ENCODE measurements at places on chromosomes 2 and 18. TPM values are rescaled to one million over a fixed set of nuclear protein-coding genes. Genes with fewer than 3 reads are reported as not detected.

GRCh38 chr2:202064171-202064880 is 8.7 kb upstream of the KIAA2012 start:
- no peaks in the 10 kb centered on the region for H3K36me3 ChIP-seq
- no peak overlapping the region for H3K27ac ChIP-seq
- H3K4me3 ChIP-seq: no peak overlapping the region
- H3K27me3 ChIP-seq: peaks cover 12% of the 10 kb centered on the region
- H3K4me1 ChIP-seq: no peaks in the 10 kb centered on the region
- no peak for DNase-seq

- no peaks in the 10 kb centered on the region for H3K4me1 ChIP-seq
- no peak for DNase-seq
- peaks cover 2% of the 10 kb centered on the region for H3K36me3 ChIP-seq
- no peak overlapping the region for H3K27ac ChIP-seq
- H3K27me3 ChIP-seq: no peaks in the 10 kb centered on the region
- no peak overlapping the region for H3K4me3 ChIP-seq
These were observed 138.2 kb upstream of the NFATC1 start for GRCh38 chr18:79257480-79257879.

The CD8B2 gene
- not detected for total RNA-seq

The ATOH8 gene
- total RNA-seq: 0.55 TPM

GRCh38 chr2:242063850-242064249 is 194.3 kb downstream of the RTP5 start:
- H3K27me3 ChIP-seq: peaks cover 23% of the 10 kb centered on the region
- H3K36me3 ChIP-seq: no peaks in the 10 kb centered on the region
- no peak overlapping the region for H3K27ac ChIP-seq

The ANKRD62 gene
- not detected for total RNA-seq

The VPS4B gene
- total RNA-seq: 72.4 TPM
